ENCODE measurements at places on chromosomes 2 and 18.

DNA sequence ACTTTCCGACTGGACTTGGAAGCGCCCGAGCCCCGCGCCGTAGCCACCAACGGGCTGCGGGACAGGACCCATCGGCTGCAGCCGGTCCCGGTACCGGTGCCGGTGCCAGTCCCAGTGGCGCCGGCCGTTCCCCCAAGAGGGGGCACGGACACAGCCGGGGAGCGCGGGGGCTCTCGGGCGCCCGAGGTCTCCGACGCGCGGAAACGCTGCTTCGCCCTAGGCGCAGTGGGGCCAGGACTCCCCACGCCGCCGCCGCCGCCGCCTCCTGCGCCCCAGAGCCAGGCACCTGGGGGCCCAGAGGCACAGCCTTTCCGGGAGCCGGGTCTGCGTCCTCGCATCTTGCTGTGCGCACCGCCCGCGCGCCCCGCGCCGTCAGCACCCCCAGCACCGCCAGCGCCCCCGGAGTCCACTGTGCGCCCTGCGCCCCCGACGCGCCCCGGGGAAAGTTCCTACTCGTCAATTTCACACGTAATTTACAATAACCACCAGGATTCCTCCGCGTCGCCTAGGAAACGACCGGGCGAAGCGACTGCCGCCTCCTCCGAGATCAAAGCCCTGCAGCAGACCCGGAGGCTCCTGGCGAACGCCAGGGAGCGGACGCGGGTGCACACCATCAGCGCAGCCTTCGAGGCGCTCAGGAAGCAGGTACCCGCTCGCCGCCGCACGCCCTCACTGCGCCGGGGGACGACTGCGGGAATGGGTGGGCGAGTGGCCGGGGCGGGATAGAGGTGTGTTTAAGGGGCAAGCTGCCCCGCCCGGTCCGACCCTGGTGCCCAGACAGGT lies 713 bp downstream of the ATOH8 start:
- no peak for DNase-seq

GRCh38 chr2:165675551-165675968 lies 118.5 kb downstream of the GALNT3 start:
- DNase-seq = no peak

DNA sequence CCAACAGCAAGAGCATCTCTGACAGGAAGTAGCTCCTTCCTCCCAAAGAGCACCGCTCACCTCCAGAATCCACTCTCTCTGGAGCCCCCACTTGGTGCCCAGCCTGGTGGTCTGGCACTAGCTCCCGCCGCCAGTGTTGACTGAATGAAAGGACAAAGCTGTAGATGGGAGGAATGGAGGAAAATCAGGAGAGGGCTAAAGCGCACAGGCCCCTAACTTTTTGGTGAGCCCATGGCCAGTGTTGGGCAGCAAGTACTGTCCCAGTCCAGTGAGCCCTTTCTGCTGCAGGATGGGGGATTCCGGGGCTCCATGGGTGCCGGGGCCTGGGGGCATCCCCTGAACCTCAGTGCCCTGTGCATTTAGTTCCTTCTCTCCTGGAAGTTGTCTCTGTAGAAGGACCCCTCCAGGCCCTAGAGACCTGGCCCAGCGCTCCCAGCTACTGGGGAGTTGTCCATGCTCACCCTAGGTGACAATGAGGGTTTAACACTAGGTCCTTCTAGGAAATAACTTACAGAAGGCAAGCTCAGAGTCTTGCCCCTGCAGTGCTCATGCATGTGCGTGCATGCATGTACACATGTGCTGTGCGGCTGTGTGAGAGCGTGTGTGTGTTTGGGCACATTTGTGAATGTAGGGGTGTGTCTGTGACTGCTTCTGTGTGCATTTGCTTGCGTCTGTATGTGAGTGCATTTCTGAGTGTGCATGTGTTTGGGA lies 33.6 kb downstream of the GLI2 start:
- no peak for DNase-seq

DNA sequence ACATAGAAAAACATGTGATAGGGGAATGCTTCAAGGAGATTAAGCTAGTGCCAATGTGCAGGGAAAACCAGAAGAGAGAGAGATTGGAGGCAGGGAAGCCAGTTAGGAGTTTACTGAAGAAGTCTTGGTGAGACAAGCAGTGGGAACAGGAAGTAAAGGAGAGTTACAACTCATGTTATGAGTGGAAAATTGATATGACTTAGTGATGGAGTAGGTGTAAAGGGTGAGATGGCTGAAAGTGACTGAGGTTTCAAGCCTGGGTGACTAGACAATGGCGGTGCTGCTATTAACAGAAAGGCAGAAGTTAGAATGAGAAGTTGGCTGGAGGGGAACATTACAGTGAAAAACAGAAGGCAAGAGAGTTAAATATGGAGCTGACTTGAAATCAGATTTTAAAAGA lies 16.5 kb downstream of the DOK1 start:
- DNase-seq = no peak

- no peak for DNase-seq
These were observed 264.5 kb upstream of the MEX3C start for GRCh38 chr18:51461956-51462355.

DNA sequence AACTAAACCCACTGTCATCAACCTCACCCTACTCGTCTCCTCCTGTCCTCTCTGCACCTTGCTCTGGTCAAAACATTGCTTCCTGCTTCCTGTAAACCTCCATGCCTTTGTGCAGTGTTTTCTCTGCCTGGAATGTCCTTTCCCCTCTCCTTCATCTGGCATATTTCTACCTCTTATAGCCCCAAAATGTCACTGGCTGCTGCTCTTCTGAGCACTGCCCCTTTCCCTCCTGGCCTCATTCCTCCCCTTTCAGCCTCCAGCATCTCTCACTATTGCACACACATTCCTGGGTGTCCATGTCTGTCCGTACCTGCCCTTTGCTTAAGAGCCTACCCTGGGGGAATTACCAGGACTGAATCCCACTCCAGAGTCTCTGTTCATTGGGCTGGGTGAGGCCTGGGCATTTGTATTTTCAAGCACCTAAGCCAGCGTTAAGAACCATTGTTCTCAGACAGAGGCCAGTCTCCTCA lies 84.9 kb downstream of the MOGAT1 start:
- no peak for DNase-seq

DNA sequence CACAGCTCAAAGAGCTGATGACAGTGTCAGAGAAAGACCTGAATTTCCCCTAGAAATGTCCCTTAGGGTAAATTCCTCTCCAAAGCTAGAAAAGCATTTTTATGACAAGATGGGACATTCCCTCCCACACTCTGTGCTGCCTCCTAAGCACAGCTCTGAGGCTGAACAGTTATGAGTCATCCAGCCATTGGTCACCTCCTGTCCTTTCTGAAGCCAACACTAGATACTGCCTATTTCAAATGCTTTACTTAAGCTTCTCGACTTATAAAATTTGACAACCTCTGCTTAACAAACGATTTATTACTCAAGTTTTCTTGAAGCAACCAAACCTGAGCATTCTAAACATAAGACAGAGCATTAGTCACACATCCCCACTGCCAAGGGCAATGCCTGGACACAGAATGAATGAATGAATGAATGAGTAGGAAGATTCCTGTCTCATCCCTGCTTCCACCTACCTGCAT lies 35.4 kb downstream of the B4GALT6 start:
- no peak for DNase-seq

DNA sequence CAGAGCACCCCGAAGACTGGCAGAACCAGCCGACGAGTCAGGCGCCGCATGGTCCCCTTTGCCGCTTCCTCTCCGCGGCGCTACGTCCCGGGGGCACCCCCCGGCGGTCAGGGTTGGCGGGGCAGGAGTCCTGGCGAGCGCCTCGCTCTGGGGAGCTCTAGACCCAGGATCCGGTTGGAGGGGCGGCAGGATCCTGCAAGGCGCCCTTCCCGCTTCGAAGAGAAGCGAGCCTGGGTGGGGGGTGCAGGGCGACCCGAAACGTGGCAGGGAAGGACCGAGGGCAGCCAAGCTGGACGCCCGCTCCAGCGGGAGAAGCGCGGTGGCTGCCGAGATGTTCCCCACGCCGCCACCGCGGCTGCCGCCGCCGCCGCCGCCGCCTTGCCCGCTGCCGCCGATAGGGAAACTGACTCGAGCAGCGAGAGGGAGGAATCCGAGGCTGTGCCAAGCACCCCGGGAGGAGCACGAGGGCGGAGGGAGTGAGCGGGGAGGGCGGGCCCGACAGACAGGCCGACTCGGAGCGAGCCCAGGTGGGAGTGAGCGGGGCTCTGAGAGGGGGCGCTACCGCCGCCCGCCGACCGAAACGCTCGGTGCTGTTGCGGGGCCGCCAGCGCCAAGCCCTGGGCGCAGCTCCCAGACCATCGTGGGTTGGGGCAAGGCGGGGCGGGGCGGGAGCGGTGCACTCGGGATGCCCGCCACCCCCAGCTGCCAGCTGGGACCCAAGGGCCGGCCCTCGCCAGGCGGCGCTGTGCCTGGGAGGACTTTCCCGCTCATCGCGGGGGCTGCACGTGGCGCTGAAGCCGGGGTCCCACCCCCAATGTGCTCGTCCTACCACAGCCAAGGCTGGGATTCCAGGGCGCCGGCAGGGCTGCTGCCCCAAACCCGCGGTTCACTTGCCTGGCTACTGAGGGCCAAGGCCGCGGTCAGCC lies at the start of gene GALNT14:
TSS of gene GALNT14 (minus strand) at position 404 of the 926 bp plus-strand sequence. CDS start at position 50, 354 bp downstream.
- no peak for DNase-seq

GRCh38 chr2:120480903-120481445 lies 135.0 kb downstream of the INHBB start:
- DNase-seq = no peak

- no peak for DNase-seq
These were observed 680.8 kb downstream of the NYAP2 start for GRCh38 chr2:226080334-226080733.

DNA sequence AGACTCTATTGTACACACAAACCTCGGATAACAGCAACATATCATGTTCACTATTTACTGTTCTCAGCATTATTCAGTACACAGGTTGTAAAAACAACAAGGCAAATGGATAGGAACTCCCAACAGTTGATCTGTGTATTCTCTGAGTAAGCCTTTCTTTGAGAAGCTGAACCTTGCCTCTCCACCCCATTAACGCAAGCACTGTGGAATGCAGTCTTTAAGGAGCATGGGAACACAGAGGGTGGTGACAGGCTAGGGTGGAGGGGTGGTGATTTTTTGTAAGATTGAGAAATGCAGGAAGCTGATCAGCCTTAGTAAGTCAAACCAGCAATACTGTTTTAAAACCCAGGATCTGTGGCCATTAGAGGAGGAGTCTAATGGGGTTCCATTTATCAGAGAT lies 19.6 kb upstream of the SERPINB11 start:
- no peak for DNase-seq

DNA sequence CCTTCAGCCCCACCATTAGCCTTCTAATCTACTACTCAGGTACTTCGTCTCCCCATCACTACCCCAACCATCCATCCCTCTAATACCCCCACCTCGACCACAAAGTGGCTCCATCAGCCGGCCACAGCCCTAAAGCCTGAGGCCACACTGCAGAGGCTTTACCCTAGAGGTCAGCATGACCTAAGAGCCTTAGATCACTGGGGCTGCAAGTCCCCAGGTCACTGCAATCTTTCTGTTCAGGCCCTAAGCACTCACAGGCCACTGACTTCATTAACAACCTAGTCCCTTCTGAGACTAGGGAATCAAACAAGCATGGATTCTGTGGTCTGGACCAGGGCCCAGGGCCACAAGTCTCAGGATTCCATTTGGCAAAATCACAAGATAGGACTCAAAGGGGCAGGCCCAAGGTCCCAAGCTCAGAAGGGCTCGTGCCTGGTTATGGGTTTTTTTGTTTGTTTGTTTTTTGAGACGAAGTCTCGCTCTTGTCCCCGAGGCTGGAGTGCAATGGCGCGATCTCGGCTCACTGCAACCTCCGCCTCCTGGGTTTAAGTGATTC lies 37.0 kb upstream of the PKDCC start:
- no peak for DNase-seq

Measured in activated gamma-delta T cell treated with anti-CD3 and anti-CD28 coated beads, Interleukin-2, amount 50 U/mL, for 16 hours (primary cell).